ENCODE measurements at places on chromosomes 3 and 15.

DNA sequence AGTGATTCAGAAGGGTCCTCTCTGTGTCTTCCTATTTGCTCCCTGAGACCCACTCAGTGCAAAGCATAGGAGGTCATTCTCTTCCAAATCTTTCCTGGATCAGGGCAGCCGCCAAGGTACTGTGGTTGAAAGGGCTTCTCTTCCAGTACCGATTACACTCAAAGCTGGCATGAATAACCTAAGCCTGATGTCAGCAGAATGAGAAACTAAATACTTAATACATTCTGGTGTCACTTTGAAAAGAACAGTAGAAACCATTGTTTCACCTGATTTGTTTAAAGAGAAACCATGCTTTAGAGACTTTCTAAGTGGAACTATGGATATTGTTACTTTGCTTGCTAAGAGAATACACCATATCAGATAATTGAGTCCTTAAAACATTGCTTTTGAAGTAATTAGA is 50.2 kb downstream of the PDHB start:
- DNase-seq, result no peak

GRCh38 chr3:149673393-149673792 is 15.6 kb upstream of the WWTR1 start:
- DNase-seq, result no peak

DNA sequence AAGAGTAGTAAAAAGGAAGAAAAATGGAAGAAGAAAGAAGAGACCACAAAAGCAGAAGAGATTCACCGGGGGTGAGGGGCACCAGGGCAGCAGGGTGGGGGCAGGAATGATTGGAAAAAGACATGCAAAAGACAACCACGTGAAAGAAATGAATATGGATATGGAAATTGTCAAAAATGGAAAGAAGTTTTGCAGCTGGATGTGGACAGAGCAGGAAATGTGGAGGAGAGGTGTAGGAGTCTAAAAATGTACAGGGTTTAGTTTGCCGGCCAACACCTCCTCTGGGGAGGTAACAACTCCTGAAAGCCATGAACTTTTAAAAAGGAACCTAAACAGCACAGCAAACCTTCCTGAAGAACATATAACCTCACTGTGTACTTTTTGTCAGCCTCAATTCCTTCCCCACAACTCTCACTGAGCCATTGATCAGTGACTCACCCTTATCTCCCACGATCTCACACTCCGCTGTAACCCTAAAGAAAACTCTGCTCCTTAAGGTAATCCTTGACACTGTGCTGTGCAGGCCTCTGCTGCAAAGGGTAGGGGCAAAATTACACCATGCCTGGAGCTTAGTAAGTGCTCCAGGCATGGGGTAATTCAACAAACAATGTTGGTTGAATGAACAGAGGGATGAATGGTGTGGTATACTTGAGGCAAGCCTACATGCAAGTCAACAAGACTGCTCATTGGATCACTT is 100.2 kb upstream of the BOC start:
- peak; percentile 10 for DNase-seq

GRCh38 chr3:27644941-27645340 is 77.2 kb downstream of the EOMES start:
- no peak for DNase-seq

DNA sequence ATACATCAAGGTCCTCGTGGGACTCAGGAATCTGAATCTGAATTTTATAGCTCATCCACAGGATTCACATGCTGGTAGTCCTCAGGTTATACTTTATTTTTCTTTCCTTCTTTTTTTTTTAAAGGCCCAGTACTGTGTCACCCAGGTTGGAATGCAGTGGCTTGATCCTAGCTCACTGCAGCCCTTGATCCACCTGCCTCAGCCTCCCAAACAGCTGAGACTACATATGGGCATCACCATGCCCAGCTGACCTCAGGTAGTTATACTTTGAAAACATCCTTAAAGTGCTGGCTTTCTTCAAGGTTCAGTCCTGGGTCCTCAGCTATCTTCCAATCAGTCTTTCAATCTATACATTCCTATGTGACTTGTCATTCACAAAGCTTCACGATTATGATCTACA is 38.2 kb downstream of the SNX4 start:
- no peak for DNase-seq
